ENCODE measurements at places on chromosomes 11 and 22.

- no peak for DNase-seq
These were observed 190.0 kb downstream of the PGR start for GRCh38 chr11:100939571-100939970.

GRCh38 chr11:33552756-33553155 is 147.9 kb downstream of the C11orf91 start:
- no peak for DNase-seq

DNA sequence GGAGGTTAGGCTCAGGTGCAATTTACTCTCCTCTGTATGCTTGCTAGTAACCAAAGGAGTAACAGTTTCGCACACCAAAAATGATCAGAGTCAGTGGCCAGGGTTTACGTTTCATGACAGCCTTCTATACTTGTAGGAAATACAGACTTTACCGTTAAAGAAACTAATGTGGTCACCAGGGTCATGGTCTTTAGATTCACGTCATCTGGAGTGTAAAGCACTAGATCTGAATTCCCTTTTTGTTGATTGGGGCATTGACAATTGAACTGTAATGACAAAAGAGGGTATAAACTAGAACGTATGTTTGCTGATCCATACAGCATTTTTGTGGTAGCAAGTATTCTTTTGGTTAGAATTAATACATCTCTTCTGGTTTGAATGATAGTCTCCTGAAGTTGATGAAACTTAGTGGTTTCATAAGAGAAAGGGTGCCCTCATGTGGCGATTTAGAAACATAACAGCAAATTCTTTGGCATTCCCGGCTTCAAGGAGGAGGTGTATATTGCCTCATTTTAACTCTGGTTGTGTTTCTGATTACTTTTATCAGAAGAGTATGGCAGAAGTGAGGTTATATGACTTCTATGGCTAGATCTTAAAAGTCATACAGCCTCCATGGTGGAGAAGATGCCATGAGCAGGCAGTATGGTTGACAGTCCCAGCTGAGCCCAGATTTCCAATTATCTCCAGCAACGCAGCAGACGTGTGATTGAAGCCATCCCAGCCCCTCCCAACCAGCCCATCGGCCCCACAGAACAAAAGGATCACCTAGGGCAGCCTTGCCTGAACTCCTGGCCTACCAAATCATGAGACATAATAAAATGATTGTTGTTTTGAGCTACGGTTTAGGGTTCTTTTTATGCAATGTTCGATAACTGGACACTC is 35.1 kb downstream of the MMP7 start:
- peak; percentile 32 for DNase-seq

GRCh38 chr11:68014947-68015447 is 4.9 kb downstream of the ALDH3B1 start:
- no peak for DNase-seq

DNA sequence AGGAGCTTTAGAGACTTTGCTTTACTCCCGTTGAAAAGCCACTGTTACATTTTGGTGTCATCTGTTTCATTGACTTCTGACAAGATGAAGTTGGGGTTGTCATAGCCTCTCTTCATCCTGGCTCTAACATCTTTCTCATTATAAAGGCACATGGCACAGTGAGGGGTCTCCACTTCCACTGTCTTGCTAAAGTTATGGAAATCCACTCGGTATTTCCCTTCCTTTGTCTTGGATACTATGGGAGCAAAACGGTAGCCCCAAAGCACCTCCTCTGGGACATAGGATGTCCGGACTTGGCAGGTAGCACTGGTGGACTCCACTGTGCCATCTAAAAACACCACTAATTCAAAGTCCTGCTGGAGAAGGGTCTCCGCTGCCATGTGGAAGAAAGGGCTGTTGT is 28.0 kb downstream of the KCNJ1 start:
- no peak for DNase-seq

DNA sequence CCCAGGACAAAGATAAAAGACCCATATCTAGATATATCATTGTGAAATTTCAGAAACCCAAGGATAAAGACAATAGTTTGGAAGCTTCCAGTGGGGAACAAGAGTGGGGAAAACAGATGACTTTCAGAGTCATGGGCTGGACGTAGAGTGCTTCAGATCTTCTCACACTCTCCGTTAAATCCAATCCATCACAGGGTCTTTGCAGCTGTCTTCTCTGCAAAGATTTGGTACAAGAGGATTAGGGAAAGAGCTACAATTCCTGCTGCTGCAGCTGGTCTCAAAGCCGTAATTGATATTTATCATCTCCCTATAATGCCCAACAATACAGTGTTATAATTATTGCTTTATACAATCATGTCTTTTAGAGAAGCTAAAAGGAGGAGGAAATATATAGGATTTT is 63.4 kb upstream of the CLPB start:
- no peak for DNase-seq

DNA sequence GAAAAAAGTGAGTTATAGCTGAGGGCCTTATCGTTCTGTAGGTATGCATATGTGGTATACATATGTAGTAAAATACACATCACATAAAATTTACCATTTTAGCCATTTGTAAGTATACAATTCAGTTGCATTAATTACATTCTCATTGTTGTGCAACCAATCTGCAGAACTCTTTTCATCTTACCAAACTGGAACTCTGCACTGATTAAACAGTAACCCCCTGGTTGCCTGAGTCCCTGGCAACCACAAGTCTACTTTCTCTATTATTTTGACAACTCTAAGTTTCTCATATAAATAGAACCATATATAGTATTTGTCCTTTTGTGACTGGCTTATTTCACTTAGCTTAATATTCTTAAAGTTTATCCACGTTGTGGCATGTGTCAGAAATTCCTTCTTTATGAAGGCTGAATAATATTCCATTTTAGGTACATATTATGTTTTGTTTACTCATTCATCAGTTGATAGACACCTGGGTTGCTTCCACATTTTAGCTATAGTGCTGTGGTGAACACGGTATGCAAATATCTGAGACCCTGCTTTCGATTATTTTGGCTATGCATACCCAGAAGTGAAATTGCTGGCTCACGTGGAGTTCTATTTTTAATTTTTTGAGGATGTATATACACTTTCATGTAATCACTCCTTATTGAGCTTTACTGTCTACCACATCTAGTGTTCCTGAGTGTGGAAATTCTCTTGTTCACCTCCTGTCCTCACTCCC is 1.6 kb upstream of the DDX10 start:
- DNase-seq, result no peak

Measured in stimulated activated CD4-positive, alpha-beta T cell treated with anti-CD3 and anti-CD28 coated beads, Interleukin-15, amount 100 ng/mL, for 24 hours (primary cell).